Naive thymus-derived CD8-positive, alpha-beta T cell (primary cell): ENCODE measurements at places on chromosomes 7 and 10.

GRCh38 chr7:44434201-44434600, 56.3 kb downstream of the NUDCD3 start:
- H3K27me3 ChIP-seq, result no peaks in the 10 kb centered on the region
- H3K36me3 ChIP-seq, result no peaks in the 10 kb centered on the region
- no peak overlapping the region for H3K4me3 ChIP-seq
- peak overlapping the region; percentile 66 for H3K27ac ChIP-seq
- H3K4me1 ChIP-seq, result peaks cover 68% of the 10 kb centered on the region
- DNase-seq, result no peak

GRCh38 chr10:47299611-47300428, at the start of gene GDF10:
Gene GDF10, plus strand, starts transcription at chr10:47300197. Its CDS starts 455 bp downstream, at chr10:47300652.
- H3K4me3 ChIP-seq, result peak within 1 kb of the TSS; percentile 80
- H3K36me3 ChIP-seq, result no peaks in the 10 kb centered on the region
- DNase-seq, result peak; percentile 7
- H3K27me3 ChIP-seq, result peaks cover 5% of the 10 kb centered on the region

GRCh38 chr7:88775838-88776237, 16.3 kb downstream of the ZNF804B start:
- no peaks in the 10 kb centered on the region for H3K36me3 ChIP-seq
- H3K27me3 ChIP-seq, result peaks cover 6% of the 10 kb centered on the region
- no peak overlapping the region for H3K4me3 ChIP-seq

GRCh38 chr10:97705006-97705670, 8.4 kb upstream of the MARVELD1 start:
- H3K27me3 ChIP-seq, result peaks cover 21% of the 10 kb centered on the region
- no peaks in the 10 kb centered on the region for H3K36me3 ChIP-seq
- no peak for DNase-seq
- H3K27ac ChIP-seq, result no peak overlapping the region
- H3K4me3 ChIP-seq, result no peak overlapping the region

GRCh38 chr7:152910545-152911225, 151.1 kb downstream of the ACTR3B start:
- DNase-seq, result no peak
- H3K27ac ChIP-seq, result no peak overlapping the region
- H3K4me3 ChIP-seq, result no peak overlapping the region
- no peaks in the 10 kb centered on the region for H3K36me3 ChIP-seq

- peaks cover 2% of the 10 kb centered on the region for H3K36me3 ChIP-seq
- peak; percentile 25 for DNase-seq
- peaks cover 28% of the 10 kb centered on the region for H3K4me1 ChIP-seq
- H3K27me3 ChIP-seq, result no peaks in the 10 kb centered on the region
- peak overlapping the region; percentile 85 for H3K4me3 ChIP-seq
- peak overlapping the region; percentile 97 for H3K27ac ChIP-seq
Measured at GRCh38 chr7:2120251-2120660, 112.5 kb downstream of the MAD1L1 start.

DNA sequence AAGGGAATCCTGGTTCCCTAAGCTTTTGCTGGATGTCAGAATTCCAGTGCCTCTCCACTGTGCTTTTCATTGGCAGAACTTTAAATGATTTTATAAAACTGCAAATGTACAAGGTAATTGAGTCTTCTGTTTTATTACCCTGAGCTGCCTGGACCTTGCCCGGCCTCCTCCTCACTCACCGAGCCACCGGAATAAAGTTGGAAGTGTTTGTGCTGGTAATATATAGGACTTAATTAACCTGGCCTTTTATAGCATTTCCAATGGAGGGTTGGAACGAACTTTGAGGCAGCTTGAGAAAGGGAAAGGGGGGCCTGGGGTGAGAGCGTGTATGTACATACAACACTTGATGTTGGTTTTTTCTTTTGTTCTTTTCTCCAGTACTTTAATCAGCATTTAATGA, 43.4 kb downstream of the ZNF503 start:
- H3K27me3 ChIP-seq, result peaks cover 32% of the 10 kb centered on the region
- DNase-seq, result no peak
- H3K4me3 ChIP-seq, result no peak overlapping the region
- no peak overlapping the region for H3K27ac ChIP-seq

GRCh38 chr7:140230861-140231770, 54.3 kb upstream of the KDM7A start:
- H3K4me1 ChIP-seq, result peaks cover 59% of the 10 kb centered on the region
- peak overlapping the region; percentile 100 for H3K27ac ChIP-seq
- DNase-seq, result peak; percentile 53
- H3K27me3 ChIP-seq, result no peaks in the 10 kb centered on the region

- H3K27me3 ChIP-seq, result no peaks in the 10 kb centered on the region
- H3K27ac ChIP-seq, result peak overlapping the region; percentile 33
- peaks cover 68% of the 10 kb centered on the region for H3K4me1 ChIP-seq
- no peak for DNase-seq
Measured at GRCh38 chr10:6045314-6045848, 16.8 kb downstream of the IL2RA start.

GRCh38 chr7:70497793-70498192, 634.2 kb upstream of the GALNT17 start:
- H3K27ac ChIP-seq, result no peak overlapping the region
- no peaks in the 10 kb centered on the region for H3K27me3 ChIP-seq
- H3K36me3 ChIP-seq, result no peaks in the 10 kb centered on the region
- no peak for DNase-seq
- H3K4me3 ChIP-seq, result no peak overlapping the region

- H3K36me3 ChIP-seq, result peaks cover 65% of the 10 kb centered on the region
- H3K27me3 ChIP-seq, result no peaks in the 10 kb centered on the region
- DNase-seq, result no peak
- H3K4me1 ChIP-seq, result no peaks in the 10 kb centered on the region
Measured at GRCh38 chr10:121851786-121852185, 76.0 kb downstream of the ATE1 start.

DNA sequence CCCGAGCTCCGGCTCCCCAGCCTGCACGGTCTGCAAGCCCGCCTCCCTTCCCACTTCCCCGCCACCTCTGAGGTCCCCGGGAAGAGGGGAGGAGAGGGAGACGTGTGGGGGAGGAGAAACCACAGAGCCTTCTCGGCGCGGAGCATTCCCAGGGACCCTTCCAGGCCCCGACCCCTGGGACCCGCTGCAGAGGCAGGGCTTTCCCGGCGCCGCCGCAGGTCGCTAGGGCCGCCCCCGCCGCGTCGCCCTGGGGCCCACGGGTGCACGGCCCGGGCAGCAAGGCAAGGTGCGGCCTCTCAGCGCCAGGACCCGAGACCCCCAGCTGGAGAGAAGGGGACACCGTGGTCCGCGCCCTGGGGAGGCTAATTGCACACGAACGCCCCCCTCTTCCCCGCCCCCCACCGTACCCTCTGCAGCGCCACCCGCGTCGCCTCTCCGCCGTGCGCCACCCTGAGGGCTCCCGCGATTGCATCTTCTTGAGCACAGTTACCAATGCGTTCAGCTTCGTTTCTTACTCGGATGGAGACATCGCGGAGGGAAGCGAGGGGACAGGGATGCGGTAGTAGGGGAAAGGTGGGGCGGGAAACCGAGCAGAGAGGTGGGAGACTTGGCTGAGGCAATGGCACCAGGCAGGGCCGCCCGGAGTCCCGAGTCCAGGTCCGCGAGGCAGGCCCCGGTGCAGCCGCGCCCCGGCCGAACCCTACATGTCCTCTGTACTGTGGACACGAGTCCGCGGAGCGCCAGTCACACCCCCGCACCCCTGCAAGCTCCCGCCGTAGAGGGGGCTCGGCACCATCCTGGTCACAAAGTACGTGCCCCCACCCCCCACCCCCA, 28.9 kb downstream of the SKIDA1 start:
- DNase-seq, result peak; percentile 36
- H3K4me1 ChIP-seq, result peaks cover 8% of the 10 kb centered on the region
- peaks cover 33% of the 10 kb centered on the region for H3K27me3 ChIP-seq
- H3K4me3 ChIP-seq, result peak overlapping the region; percentile 88
- no peak overlapping the region for H3K27ac ChIP-seq
- H3K36me3 ChIP-seq, result peaks cover 3% of the 10 kb centered on the region

GRCh38 chr7:130356876-130357611, 12.4 kb downstream of the CPA5 start:
- peaks cover 6% of the 10 kb centered on the region for H3K4me1 ChIP-seq
- no peak for DNase-seq
- no peak overlapping the region for H3K4me3 ChIP-seq
- no peaks in the 10 kb centered on the region for H3K36me3 ChIP-seq
- peak overlapping the region; percentile 55 for H3K27ac ChIP-seq

DNA sequence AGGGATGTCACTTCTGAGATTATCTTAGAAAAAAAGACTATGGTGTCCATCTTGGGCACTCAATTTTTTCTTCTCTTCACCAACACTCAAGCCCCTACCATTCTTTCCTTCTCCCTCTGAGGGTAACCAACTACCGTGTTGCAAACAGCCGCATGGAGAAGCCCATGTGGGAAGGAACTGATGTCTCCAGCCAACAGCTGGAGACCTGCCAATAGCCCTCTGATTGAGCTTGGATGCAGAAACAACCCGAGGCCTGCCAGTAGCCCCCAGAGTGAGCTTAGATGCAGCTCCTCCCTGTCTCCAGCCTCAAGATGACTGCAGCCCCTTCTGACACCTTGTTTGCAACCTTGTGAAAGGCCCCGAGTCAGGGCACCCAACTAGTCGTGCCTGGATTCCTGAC, 36.4 kb upstream of the CHCHD3 start:
- peaks cover 2% of the 10 kb centered on the region for H3K4me1 ChIP-seq
- H3K36me3 ChIP-seq, result no peaks in the 10 kb centered on the region
- H3K4me3 ChIP-seq, result no peak overlapping the region
- H3K27ac ChIP-seq, result no peak overlapping the region

DNA sequence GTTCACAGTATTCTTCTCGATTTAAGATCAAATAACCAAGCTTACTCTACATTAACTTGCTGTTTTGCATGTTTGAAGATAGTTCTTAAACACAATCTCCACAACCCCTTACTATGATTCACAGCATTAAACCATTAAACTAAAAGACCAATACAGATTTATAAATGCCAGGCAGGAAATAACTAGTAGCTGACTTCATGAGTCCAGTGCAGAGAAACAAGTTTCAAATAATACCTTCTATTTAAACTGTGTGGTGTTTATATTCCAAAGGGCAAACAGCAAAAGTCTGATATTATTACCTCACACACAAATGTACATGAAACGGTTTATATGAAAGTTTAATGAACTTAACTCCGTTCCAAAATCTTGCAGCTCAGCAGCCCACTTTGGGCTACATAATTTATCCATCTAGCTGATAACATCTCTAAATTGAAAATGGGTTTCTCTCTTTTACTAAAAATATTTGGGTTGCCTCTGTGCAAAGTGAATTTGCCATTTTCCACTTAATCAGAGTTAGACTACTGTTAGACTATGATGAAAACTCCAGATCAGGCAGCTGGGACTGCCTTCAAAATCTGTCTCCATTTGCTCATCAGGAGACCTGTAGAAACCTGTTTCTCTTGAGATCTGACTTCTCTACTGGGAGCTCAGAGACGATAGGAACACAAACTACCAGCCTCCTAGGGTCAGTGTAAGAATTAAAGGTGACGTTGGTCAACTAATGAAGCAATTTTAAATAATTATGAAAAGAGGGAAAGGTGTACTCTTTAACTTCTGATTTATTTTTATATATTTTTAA, 287.3 kb downstream of the FZD1 start:
- DNase-seq, result no peak
- peaks cover 3% of the 10 kb centered on the region for H3K27me3 ChIP-seq
- H3K27ac ChIP-seq, result no peak overlapping the region
- H3K4me3 ChIP-seq, result no peak overlapping the region
- H3K36me3 ChIP-seq, result no peaks in the 10 kb centered on the region

GRCh38 chr7:114670676-114671075, 251.2 kb upstream of the MDFIC start:
- H3K27me3 ChIP-seq, result no peaks in the 10 kb centered on the region
- DNase-seq, result no peak
- H3K4me3 ChIP-seq, result no peak overlapping the region

DNA sequence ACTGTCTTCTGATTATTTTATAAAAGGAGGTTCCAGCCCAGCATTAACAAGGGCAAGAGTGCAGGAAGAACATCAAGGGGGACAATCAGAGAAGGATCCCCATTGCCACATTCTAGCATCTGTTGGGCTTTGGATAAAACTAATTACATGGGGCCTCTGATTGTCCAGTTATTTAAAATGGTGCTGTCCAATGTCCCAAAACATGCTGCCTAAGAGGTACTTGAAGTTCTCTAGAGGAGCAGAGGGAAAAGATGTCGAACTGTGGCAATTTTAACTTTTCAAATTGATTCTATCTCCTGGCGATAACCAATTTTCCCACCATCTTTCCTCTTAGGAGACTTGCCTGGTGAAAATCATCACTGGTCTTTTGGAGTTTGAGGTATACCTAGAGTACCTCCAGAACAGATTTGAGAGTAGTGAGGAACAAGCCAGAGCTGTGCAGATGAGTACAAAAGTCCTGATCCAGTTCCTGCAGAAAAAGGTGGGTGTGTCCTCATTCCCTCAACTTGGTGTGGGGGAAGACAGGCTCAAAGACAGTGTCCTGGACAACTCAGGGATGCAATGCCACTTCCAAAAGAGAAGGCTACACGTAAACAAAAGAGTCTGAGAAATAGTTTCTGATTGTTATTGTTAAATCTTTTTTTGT, 2.3 kb downstream of the IL6 start:
- no peaks in the 10 kb centered on the region for H3K36me3 ChIP-seq
- peaks cover 47% of the 10 kb centered on the region for H3K4me1 ChIP-seq
- no peak for DNase-seq
- no peak overlapping the region for H3K27ac ChIP-seq
- peaks cover 30% of the 10 kb centered on the region for H3K27me3 ChIP-seq

GRCh38 chr10:51000164-51000563, 74.1 kb upstream of the PRKG1 start:
- no peaks in the 10 kb centered on the region for H3K4me1 ChIP-seq
- H3K27me3 ChIP-seq, result peaks cover 11% of the 10 kb centered on the region
- H3K36me3 ChIP-seq, result no peaks in the 10 kb centered on the region
- no peak overlapping the region for H3K4me3 ChIP-seq
- no peak for DNase-seq

- no peaks in the 10 kb centered on the region for H3K4me1 ChIP-seq
- H3K27me3 ChIP-seq, result peaks cover 1% of the 10 kb centered on the region
- H3K27ac ChIP-seq, result no peak overlapping the region
- no peak for DNase-seq
Measured at GRCh38 chr7:20474249-20474648, 141.2 kb upstream of the ABCB5 start.

DNA sequence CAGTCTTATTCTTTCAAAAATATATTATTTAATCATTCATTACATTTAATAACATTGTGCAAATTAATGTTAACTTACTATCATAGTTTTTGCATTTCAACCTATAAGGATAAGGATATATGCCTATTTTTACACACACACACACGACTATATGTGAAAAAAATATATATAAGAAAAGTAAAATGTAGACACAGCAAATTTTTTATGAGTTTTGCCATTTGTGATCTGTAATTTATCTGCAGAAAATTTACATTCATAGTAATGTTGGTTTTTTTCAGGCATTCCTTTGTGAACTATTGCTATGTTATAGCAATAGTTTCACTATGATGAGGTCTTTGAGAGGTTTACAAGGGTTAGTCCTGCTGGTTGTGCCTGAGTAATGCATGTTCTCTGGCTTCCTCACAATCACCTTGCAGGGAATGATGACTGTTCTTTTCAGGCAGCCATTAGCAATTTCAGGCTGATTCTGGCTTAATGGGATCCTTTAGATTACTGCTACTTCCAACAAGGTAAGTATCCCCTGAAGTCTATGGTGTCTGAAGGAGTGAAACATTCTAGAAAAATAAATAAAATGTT, 183.7 kb upstream of the CDK1 start:
- no peak overlapping the region for H3K4me3 ChIP-seq
- no peak overlapping the region for H3K27ac ChIP-seq
- H3K4me1 ChIP-seq, result no peaks in the 10 kb centered on the region
- no peaks in the 10 kb centered on the region for H3K36me3 ChIP-seq

GRCh38 chr7:27198871-27199801, 755 bp downstream of the HOXA13 start:
- H3K4me3 ChIP-seq, result peak overlapping the region; percentile 47
- peaks cover 36% of the 10 kb centered on the region for H3K4me1 ChIP-seq
- no peaks in the 10 kb centered on the region for H3K36me3 ChIP-seq
- peaks cover 77% of the 10 kb centered on the region for H3K27me3 ChIP-seq
- no peak overlapping the region for H3K27ac ChIP-seq
